ENCODE measurements at places on chromosomes 1 and 21.

DNA sequence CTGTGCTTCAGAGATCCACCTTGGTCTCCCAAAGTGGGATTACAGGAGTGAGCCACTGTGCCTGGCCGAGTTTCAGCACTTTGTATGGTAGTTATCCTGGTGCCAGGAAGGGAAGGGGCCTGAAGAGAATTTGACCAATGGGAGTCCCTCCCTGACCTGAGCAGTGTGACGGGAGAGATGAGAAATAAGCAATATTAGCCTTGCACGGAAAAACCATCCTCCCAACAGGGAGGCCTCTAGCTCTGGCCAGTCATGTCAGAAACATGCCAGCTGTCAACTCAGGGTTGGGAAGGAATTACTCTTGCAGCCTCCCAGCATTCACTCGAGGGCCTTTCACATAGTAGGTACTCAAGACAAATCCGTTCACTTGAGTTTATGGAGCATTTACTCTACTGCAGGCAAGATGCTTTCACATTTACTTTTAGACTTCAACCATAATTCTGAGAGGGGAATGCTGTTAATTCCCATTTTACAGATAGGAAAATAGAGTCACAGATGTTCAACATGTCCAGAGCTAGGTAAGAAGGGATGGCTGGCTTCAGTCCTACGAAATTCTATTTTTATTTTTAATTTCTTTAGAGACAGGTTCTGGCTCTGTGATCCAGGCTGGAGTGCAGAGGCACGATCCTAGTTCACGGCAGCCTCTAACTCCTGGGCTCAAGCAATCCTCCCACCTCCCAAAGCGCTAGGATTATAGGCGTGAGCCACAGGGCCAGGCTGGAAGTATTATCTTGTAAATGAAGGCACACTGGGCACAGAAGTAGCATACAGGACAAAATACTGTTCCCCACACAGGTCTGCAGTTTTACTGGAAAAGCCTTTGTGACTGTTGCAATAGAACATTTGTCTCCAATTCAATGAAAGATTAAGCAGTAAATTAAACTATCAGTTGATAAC lies 3.2 kb upstream of the ATP13A2 start:
- no peak for DNase-seq

GRCh38 chr1:212970085-212970484 lies 19.7 kb downstream of the VASH2 start:
- no peak for DNase-seq

- DNase-seq = no peak
These were observed 251.9 kb downstream of the PTPRU start for GRCh38 chr1:29488086-29488793.

GRCh38 chr1:197619008-197619640 lies 156.2 kb downstream of the DENND1B start:
- DNase-seq = peak; percentile 52

GRCh38 chr21:44946254-44947041 lies 6.6 kb downstream of the SLX9 start:
- no peak for DNase-seq

GRCh38 chr1:212556822-212557549 lies 51.6 kb upstream of the ATF3 start:
- DNase-seq = no peak

GRCh38 chr1:201602413-201603265 lies 63.7 kb downstream of the NAV1 start:
- peak; percentile 83 for DNase-seq

GRCh38 chr1:31781756-31782371 lies 17.7 kb upstream of the ADGRB2 start:
- no peak for DNase-seq

DNA sequence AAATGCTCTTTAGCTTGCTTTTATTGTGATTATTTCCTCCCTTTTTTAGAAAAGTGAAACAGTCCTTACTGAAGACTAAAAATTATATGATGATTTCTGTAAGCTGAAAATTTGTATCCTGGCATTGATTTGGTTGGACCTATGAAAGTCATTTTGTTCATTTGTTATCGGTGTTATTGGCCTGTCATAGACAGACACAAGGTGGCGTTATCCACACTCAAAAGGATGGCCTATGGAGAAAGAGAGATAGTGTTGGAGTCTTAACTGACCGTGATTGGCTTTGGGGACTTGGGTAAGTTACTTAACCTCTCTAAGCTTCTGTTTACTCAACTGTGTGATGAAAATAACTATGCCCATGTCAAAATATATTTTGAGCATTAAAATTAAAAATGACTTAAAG lies 203.6 kb upstream of the CHODL start:
- peak; percentile 19 for DNase-seq

DNA sequence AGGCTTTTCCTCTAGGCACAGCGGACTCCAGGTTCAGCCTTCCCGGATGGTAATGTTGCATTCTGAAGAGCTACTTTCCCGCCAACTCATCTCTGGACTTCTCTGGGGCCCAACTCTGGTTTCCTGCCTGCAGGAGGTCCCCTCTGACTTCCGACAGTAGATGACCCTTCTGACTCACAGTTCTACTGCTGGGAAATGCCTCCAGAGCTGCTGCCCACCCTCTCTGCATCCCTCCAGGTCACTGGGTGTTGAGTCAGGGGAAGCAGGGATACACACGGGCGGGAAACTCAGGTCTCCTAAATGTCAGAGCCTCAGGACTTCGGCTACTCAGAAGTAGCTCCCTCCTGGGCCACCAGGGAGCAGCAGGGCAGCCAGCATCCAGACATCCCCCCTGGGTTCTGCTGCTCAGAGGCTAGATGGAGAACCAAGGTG lies 2.1 kb upstream of the KIF21B start:
- peak; percentile 42 for DNase-seq
